Colonic mucosa (tissue), 4 donors: ENCODE measurements at places on chromosomes 6 and 20. TPM values are rescaled to one million over a fixed set of nuclear protein-coding genes. Genes with fewer than 3 reads are reported as not detected.

- no peak for DNase-seq
These were observed 29.7 kb downstream of the DOP1A start for GRCh38 chr6:83097204-83097603.

GRCh38 chr6:106098383-106099234 is 12.5 kb downstream of the PRDM1 start:
- DNase-seq: peak; percentile 90

GRCh38 chr20:61628901-61629601 is 377.0 kb downstream of the CDH4 start:
- DNase-seq: no peak

GRCh38 chr6:144361016-144361415 is 75.9 kb downstream of the UTRN start:
- DNase-seq: no peak

DNA sequence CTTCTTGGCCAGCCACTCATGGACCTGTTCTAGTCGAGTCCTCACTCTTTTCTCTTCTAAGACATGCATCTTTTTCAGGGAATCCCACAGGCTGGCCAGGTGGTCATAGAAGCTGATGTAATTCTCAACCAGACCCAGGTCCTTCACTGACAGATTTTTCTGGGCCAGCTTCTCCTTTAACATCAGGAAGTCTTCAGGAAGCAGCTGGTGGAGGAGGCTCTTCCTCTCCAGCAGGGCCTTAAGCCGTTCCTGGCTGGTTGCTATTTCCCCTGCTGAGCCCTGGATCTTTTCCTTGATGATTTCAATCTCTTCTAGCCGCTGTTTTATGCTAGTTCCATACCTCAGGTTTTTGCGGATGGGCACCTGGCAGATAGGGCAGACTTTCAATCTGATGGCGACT is 28.6 kb downstream of the DDX27 start:
- no peak for DNase-seq

GRCh38 chr20:46406986-46407670 is 713 bp upstream of the ELMO2 start:
- DNase-seq: peak; percentile 80

DNA sequence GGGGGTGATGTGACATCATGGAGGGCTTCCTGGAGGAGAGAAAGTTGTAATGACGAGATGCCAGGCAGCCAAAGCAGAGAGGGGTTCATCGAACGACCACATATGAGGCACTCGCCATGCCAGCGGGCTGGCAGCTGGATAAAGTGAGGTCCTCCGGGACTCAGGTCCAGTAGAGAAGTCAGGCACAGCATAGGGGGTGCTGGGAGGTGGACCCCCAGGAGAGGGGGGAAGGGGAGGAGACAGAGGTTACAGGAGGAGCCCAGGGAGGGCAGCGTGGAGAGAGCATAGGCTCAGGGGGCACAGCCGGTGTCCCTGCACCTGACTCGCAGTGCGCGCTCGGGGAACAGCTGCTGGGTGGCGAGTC is 174.7 kb downstream of the BMP7 start:
- DNase-seq: no peak

- DNase-seq: no peak
These were observed 62.7 kb upstream of the ISM1 start for GRCh38 chr20:13158369-13158768.

POPDC3 gene
- total RNA-seq: not detected

GRCh38 chr6:150633486-150633834 is 33.8 kb downstream of the PLEKHG1 start:
- DNase-seq: no peak

PLG gene
- total RNA-seq: 1.3 TPM

DNA sequence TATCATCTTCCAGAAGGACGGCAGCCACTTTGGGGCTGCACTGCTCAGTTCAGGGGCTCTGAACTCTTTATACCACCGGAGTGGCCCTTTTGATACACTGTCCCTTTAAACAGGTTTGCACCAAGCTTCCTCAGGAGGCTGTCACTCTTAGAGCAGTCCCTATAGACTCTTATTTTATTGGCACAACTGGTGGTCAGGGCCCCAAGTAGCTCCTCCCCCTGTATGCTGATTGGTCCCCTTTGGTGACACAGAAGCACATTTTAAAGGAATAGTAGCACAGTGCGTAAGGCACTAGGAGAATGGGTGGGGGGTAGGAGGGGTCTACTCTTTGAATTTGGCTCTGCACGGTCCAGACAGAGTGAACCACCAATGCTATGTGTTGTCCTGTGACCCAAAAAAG is 122.6 kb upstream of the MLN start:
- no peak for DNase-seq

TRAM2 gene
- total RNA-seq: 21.2 TPM

DNA sequence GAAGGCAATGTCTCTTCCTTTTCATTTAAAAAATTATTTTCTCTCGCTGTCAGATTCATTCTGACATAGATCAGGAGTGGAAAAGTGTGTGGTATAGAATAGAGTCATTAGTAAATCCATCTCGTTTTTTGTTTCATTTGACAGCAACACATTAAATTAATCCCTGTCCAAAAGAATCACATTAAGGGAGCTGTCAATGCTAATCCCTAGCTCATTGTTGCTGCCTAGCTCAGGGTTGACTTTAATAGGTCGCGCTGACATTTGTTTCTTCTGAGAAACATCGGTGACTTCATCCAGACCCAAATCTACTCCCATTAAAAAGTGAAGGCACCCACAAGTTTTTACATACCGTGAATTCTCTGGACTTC is 25.4 kb upstream of the MAP3K7 start:
- no peak for DNase-seq

DNA sequence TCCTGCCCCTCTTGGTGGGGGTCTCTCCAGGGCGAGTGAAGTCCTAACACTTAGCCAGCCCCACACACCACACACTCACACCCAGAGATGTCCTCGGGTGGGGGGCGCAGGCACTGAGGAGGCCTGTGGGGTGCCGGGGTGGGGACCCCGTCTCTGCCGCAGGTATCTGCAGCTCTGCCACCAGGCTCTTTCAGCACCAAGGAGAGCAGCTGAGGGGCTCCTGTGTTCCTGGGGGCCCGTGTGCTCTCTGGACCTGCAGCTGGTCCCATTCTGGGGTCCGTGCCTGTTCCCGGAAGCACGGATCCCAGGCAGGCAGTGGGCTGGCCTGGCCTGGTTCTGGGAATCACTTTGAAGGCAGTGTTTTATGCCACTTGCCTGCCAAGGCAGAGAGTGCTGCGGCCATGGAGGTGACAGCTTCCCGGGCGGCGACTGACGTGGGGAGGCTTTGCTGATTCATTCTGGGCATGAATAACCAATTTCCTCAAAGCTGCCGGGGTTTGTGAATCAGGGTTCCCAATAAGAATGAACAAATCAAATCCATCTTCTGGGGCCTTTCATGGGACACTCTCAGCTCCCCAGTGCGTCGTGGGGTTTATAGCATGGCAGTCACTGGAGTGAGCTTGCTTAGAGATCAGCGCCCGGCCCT is 54.4 kb upstream of the SLCO4A1 start:
- no peak for DNase-seq

GRCh38 chr6:2866171-2866846 is 24.6 kb upstream of the SERPINB1 start:
- no peak for DNase-seq

DNA sequence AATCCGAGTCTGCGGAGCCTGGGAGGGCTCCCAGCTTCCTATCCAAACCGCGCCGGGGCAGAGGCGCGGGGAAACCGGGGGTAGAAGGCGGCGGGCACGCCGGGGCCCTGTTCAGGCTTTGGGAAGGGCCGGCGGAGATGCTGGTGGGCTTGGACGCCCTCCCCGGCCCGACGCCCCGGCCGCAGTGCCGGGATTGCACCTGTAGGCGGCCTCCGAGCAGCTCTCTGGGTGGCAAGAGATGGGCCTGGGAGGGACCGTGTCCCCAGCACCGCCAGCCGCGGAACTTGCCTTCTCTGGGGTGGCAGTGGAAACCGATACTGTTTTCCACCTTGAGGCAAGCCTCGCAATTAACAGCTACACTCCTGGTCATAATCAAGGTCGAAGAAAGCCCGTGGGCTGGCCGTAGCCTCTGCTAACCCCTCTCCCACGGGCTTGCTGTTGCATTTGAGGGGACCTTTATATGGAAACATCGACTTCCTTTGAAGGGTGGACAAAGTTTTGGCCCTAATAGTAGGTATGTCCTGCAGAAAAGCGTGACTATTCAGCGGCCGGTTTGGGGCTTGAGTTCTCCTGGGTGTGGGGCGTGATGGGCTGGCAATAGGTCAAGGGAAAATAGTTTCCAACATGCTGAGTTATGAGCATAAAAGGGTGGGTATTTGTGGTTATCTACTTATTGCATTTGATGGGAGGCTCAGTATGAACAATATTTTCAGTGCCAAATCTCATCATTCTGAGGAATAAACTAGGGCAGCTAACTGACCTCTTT is 1.1 kb upstream of the JAG1 start:
- peak; percentile 88 for DNase-seq
